Tibial artery (tissue), 4 donors: ENCODE measurements at places on chromosomes 11 and 22.

DNA sequence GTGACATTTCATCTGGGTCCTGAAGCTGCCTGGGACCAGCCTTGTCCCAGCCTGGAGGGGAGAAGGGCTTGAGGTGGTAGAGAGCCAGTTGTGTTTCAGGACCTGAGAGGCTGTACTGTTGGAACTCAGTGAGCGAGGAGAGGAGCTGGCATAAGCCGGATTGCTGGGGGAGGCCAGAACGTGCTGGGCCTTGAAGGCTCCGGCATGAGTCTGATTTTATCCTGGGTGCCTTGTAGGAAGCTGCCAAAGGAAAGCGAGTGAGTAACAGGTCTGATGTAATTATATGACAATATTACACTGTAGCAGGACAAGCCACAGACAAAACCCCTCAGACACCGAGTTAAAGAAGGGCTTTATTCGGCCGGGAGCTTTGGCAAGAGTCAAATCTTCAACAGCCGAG, 17.2 kb downstream of the AP2A2 start:
- no peak for DNase-seq

GRCh38 chr11:65574109-65574810, 1.6 kb upstream of the EHBP1L1 start:
- peak; percentile 91 for DNase-seq

GRCh38 chr22:41524251-41524661, 20.0 kb downstream of the POLR3H start:
- peak; percentile 88 for DNase-seq

GRCh38 chr22:33569559-33569958, 350.7 kb downstream of the LARGE1 start:
- DNase-seq: no peak

DNA sequence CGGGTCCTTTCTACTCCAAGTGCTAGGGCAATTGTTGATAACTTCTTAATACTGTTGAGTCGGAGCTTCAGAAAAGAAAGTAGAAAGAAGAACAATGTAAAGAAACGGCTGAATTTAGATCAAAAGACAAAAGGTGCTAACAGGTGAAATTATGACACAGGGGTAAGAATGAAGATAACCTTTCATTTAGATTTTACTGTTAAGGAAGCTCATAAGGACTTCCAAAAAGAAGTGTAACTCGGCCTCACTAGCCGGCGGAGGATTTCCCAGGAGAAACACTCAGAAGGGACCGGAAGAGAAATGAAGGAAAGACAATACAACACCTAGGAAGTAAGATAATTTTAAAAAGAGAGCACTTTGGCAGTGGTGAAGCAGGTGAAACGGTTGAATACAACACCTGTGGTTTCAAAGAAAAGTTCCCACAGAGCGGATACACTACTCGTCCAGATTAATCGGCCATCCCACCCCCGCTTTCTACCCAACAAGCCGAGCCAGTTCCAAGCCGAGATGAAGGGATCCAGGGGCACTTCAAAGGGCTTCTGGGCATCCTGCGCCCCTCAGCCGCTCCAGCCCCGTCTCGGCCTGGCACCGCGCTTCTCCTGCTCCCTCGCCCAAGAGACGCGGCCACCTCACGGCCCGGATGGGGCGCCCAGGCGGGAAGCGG, 737 bp downstream of the PPP2R1B start:
- DNase-seq: peak; percentile 21

GRCh38 chr11:95256321-95256779, 25.3 kb upstream of the SESN3 start:
- DNase-seq: no peak

- DNase-seq: no peak
Measured at GRCh38 chr11:61779666-61780525, 12.5 kb downstream of the TMEM258 start.
